Mesendoderm (in vitro differentiated cells): ENCODE measurements at places on chromosomes 1 and 21.

DNA sequence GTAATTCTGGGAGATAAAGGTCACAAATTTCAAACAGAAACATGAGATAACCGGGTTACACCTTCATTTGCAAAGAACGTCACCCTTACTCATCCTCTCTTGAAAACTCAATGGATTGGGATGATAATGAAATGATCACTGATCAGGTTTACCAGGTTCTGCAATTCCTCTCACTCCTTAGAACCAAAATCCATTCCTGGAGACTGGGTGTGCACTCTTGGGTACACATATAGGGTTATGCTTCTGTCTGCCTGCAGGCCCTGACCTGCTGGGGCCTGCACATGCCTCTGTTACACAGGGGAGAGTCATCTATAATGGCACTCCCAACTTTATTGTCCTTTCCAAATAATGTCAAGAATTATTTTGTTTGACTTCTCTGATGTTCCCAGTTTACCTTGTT lies 8.3 kb downstream of the SUSD4 start:
- DNase-seq = no peak

DNA sequence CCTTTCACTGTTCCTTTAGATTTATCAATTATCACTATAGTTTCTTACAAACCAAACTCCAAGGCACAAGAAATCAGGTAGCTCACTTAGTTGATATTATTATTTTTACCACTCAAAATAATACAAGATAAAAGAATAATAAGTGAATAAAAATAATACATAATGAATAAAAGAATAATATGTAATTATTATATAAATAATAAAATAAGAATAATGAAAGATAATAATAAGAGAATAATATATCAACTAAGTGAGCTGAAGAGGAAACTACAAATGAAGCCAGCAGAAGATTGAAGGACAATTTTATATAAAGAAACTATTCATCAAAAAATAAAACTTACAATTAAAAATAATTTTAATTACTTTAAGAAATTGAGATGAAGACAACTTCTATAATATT lies 90.6 kb downstream of the LRRIQ3 start:
- no peak for DNase-seq

DNA sequence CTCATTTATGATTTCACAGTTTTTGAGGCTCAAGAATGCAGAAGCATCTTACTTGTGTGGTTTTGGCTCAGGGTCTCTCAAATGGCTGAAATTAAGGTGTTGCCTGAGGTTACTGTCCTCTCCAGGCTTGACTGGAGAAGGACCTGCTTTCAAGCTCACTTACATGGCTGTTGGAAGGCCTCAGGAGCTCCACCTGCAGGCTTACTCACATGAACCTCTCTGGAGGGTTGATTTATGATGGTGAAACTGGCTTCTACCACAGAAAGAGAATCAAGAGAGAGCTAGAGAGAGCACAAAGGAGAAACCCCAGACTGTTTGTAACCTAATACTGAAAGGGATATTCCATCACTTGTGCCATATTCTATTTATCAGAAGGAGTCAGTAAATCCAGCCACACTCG lies 6.2 kb upstream of the KCNK2 start:
- peak; percentile 84 for DNase-seq

DNA sequence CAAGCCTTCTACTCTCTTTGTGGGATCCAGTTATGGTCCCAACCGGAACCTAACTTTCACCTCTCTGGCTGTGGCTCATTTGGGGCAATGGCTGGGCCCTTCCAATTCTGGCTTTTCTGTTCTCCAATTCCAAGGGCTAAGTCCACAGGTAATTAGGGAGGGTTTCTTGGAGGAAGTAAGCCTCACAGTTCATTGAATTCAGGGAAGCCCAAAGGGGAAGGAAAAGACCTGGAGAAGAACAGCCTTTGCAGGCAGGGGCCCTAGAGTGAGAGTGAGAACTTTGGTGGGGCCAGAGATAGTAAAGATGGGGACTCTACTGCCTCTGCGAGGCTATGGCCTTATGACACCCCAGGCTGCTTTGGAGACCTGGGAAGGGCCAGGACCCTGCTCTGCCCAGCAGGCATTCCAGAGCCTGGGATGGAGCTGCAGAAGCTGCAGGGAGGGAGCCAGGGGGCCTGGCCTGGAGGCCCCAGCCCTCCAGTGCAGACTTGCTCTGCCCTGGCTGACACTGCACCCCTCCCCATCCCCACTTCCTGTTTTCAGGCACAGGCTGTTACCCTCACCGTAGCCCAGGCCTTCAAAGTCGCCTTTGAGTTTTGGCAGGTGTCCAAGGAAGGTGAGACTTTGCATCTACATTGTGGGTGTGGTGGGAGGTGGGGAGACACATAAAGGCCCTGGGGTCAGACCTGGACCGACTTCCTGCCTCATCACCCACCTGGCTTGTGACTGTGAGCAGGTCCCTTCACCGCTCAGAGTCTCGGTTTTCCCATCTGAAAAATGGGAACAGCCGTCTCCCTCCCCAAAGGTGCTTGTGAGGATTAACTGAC lies 18.9 kb downstream of the LDLRAP1 start:
- no peak for DNase-seq

- peak; percentile 41 for DNase-seq
These were observed 837.6 kb upstream of the ADAMTS5 start for GRCh38 chr21:27804515-27804914.

GRCh38 chr21:32978331-32979270 lies 47.1 kb upstream of the OLIG2 start:
- DNase-seq = no peak

DNA sequence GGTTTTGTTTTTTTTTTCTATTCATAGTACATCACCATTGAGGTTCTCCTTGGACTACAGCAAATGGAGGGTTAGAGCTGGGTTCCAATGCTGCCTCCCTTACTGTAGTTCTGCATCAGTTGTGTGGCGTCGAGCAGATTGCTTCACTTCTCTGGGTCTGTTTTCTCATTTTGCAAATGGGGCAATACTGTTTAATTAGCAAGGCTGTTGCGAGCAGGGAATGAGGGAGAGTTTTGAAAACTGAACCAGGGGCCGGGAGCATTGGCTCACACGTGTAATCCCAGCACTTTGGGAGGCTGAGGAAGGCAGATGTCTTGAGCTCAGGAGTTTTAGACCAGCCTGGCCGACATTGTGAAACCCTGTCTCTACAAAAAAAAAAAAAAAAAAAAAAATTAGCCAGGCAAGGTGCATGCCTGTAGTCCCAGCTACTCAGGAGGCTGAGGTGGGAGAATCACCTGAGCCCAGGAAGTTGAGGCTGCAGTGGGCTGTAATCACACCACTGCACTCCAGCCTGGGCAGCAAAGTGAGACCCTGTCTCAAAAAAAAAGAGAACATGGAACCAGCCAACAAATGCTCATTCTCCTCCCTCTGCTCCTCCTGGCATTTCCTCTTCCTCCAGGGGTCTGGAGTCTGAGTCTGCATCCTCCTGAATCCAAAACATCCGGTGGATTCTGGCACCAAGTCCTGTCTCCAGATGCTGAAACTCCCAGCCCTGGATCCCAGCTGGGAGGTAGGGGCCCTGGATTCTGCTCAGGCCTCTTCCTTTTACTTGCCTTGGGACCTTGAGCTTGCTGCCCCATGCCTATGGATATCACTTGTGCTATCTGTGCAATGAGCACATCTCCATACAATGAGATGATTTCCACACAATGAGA lies 3.7 kb upstream of the PLOD1 start:
- DNase-seq = peak; percentile 91

GRCh38 chr1:211638689-211639101 lies 36.7 kb downstream of the NEK2 start:
- DNase-seq = no peak

- DNase-seq = no peak
These were observed 33.2 kb upstream of the KIAA0040 start for GRCh38 chr1:175225805-175226129.

DNA sequence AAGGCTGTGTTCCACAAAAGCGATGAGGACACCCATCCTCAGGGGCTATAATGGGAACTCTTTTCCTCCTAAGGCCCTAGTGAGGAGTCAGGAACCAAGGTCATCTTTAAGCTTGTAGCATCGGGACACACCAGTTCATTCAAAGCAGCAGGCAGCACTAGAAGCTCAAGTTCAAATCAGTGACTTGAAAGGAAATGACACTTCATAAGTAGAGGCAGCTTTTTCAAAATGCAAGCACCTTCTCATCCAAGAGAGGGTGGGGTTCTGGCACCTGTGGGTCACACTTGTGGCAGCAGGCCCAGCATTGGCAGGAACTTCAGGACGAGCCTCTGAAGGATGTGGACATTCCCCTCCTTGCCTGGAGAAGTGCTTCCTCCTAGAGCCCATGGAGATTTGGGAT lies 496.3 kb downstream of the KIF26B start:
- no peak for DNase-seq

GRCh38 chr21:45482899-45483821 lies 59.1 kb downstream of the SLC19A1 start:
- DNase-seq = no peak

GRCh38 chr1:214331827-214332423 lies 51.0 kb downstream of the SMYD2 start:
- DNase-seq = peak; percentile 67

GRCh38 chr21:34018910-34019309 lies 54.5 kb upstream of the MRPS6 start:
- no peak for DNase-seq

DNA sequence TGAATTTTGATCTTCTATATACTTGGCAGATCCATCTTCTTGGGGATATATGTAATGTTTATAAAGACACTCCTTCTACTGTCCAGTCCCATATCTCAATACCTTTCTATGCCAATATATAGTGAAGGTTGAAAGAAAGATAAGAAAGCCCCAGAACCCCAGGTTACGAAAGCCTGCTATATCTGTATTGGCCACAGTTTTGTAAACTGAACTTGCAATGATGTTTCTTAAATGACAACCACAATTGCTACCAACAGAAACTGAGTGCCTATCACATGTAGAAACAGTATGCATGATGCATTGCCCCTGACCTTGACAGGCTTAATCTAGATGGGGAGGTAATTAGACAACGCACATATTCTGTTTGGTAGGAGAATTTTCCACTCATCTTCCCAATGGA lies 7.8 kb upstream of the RIMKLA start:
- DNase-seq = no peak

DNA sequence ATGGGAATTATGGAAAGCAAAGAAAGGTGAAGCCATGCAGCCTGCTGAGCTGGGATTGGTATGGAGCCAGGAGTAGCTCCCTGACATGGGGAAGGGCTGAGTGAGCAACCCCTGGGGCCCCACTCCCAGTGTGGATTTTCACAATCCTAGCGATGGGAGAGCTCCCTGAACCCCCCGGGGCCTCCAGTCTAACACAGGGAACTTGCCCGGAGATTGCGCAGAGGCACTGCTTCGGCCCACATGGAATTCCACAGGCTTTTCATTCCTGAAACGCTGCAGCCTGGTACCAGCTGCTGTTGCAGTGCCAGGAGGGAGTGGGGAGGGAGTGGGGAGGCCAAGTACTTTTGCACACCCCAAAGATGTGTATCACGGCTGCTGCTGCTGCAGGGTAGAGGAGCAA lies 110.4 kb upstream of the C21orf91 start:
- no peak for DNase-seq

GRCh38 chr1:245923215-245923614 lies 583.9 kb downstream of the SMYD3 start:
- peak; percentile 20 for DNase-seq

DNA sequence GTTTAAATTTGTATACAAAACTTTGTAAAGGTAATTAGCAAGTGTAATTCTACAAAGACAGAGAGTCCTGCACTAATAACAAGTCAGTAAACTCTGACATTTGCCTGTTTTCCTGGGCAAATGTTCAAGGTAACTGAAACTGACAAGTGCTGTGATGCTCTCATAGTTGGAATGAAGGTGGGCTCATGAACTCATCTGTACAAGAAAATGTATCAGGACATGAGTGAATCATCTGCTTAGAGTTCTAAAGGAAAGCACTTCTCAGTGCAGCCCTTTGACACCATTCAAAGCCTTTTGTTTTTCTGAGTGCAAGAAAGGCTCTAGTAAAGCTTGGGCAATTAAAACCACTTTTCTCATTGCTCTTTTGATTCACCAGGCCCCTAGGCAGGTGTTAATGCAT lies 91.5 kb downstream of the UROD start:
- DNase-seq = no peak

- DNase-seq = no peak
These were observed 78.0 kb downstream of the LBR start for GRCh38 chr1:225349826-225350225.

DNA sequence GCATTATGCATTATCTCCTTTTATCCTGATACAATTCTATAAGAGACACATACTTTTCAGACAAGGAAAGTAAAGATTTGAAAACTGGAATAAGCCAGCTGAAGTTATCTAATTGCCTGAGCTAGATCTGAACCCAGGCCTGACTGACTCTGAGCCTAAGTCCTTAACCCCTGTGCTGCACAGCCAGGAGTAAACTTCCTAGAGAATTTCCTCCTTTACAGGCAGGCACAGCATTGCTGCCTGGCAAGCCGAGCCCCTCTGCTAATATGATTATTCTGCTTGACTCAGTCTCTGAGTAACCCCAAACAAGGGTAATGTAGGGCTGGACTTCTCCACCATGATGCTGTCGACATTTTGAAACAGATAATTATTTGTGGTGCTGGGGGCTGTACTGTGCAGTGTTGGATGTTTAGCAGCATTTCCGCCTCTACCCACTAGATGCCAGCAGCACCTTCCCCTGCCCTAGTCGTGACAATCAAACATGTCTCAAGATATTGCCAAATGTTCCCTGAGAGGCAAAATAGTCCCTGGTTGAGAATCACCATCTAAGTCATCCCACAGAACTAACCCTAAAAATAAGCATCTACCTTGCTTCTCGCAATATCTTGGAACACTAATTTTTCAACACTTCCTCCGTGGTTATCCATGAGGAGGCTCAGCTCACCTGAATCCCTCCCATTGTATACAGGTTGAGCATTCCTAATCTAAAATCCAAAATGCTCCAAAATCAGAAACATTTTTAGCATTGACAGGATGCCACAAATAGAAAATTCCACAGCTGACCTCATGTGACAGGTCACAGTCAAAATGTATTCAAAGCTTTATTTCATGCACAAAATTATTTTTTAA lies 18.5 kb downstream of the CAMK1G start:
- peak; percentile 50 for DNase-seq

GRCh38 chr1:15276691-15277446 lies 29.8 kb downstream of the FHAD1 start:
- DNase-seq = no peak

DNA sequence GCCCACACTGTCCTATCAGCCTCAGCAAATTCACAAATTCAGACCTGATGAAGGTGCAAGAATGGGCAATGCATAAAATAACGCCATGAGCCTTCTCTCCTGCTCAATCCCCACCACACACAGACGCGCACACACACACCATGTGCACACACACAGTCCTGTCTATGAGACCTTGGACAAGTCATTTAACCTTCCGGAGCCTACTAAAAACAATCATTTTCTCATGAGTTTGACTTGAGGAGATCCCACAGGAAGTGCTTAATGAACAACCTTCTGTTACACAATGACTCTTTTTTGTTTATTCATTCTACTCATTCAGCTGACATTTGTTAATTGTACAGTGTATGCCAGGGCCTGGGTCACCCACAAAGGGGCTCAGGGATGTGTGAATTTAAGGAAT lies 125.4 kb downstream of the EDEM3 start:
- DNase-seq = no peak

GRCh38 chr1:214337511-214337910 lies 56.6 kb downstream of the SMYD2 start:
- DNase-seq = peak; percentile 70
